ENCODE measurements at places on chromosomes 12 and 14.
A peak's percentile ranks its signal among the peaks of the same experiment; 100 is the strongest.

DNA sequence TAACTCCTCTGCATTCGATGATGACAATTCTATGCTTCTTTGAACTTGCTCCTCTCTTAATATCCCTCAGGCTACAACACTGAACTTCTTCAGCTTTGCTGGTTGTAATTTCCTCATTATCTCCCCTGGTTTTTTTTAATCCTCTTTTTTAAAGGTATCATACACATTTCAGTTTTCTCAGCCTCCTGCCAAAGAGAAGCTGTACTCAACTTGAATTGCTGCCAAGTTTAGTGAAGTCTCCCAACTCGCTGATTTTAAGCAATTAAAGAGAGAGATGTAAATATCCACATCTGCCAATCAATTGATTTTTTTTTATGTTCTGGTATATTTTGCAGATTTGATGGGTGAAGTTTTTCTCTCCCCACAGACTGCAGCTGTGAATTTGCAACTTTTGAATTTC lies 817.8 kb downstream of the GALC start:
- DNase-seq, result no peak

- no peak for DNase-seq
Measured at GRCh38 chr12:108668542-108668941, 34.8 kb upstream of the SELPLG start.

DNA sequence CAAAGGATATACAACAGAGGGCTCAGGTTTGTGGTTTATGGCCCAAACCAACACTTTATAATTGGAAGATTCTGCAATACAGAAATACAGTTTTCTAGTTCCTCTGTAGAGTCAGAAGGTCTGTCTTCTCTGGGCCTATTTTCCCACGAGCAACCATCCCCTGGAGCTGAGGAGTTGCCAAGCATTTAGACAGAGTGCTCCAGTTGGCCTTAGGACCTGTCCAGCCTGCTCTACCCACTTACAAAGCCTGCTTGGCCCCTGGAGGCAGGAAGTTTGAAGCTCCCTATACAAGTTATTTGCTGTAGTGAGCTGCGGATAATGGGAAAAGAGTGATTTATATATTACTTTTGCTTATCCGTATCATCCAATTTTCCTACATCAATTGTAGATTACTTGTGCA lies 60.8 kb upstream of the HSPB8 start:
- DNase-seq, result no peak

DNA sequence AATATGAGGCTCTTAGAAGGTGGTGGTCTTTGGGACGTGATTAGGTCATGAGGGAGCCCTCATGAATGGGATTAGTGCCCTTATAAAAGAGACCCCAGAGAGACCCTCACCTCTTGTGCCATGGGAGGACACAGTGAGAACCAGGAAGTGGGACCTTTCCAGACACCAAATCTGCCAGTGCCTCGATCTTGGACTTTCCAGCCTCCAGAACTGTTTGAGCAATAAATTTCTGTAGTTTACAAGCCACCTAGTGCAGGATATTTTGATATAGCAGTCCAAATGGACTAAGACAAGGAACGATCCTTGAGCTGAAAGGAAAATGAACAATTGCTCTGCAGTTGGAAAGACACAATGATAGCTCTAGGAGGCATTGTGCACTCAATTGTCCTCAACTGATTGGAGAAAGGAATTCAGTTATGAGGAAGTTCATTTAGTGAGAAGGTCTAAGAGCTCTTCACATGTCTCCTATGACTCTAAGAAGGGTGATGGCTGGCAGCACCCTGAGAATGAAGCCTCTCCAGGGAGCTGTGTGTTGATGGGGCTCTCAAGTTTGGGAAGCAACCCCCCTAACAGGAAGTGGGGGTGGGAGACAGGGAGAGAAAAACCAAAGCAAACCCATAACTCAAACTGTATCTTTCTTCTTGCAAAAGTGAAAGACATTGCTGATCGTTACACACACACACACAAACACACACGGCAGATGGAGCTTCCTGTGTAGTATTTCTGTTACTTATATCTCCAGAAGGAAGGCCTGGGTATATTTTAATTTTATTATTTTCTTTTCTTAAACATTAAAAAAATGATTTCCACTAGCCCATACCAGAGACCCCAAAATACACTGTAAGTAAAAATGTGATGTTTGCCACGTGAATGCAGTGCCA lies 21.0 kb downstream of the CHST11 start:
- DNase-seq, result no peak

- no peak for DNase-seq
Measured at GRCh38 chr12:104533134-104533533, 76.4 kb downstream of the CHST11 start.

- DNase-seq, result no peak
Measured at GRCh38 chr14:105199093-105199492, 18.0 kb upstream of the NUDT14 start.

GRCh38 chr12:91053951-91054715 lies 3.7 kb downstream of the KERA start:
- DNase-seq, result no peak

GRCh38 chr12:57330992-57331391 lies 80.0 kb upstream of the STAC3 start:
- DNase-seq, result no peak

DNA sequence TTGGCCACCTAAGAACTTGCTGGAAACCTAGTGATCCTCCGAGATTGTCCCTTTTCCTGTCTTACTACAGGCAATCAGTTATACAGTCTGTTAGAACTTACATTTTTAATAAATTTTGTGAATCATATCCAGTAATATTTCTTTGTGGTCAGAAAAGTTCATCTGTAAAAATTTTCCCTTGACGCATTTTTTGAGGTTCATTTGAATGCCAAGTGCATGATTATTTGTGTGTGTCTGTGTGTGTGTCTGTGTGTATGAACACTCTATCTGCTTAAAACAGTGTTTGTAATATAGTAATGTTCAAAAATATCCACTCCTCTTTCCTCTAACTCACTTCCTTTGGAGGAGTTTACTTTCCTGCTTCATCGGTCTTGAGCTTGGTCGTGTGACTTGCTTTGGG lies 468.7 kb upstream of the FLRT2 start:
- DNase-seq, result no peak

DNA sequence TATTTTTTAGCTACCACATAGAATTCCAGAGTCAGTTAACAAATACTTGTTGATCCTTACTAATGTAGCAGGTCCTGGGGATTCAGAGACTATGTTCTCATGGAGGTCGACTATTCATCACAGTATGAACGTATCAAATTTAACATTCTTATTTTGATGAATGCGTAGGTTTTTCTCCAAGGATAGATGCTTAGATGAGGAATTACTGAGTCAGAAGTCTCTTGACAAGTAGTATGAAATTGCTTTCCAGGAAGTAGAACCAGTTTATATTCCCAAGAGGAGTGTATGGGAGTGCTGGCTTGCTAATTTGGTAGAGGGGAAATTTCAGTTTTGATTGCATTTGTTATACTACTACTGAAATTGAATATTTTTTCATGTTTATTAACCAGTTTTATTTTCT lies 42.8 kb upstream of the CRADD start:
- DNase-seq, result no peak

DNA sequence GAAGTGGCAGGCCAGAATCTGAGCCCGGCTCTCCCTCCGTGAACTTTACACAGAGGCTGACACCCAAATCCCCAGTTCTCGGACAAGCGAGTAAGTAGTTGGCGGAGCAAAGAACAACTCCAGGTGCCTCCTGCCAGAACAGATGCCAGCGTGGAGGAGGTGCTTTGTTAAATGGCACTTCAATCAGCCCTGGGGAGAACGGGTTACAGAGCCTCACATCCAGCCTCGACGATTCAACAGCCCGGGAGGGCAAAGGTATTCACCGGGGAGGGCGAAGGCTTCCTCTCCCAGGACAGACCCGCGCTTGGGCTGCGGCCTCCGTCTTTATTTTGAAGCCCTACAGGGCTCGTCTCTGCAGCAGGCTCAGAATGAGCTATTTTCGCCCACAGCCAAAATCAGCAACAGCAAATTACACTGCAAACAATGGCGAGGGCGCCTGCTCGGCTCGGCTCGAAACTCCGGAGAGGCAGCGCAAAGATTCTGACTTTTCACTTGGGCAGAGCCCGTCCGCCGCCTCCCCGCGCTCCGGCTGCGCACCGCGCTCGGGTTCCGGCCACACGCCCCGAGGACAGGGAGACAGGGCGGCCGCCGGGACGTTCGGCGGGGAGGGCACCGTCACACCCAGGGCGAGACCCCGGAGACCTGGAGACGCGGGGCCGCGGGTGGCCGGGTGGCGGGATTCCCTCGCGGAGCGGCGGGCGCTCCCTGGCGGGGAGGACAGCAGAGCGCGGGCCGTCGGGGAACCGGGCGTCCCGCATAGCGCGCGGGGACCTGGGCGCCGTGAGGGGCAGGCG lies 811 bp downstream of the TMCC3 start:
- DNase-seq, result peak; percentile 61

GRCh38 chr12:4572680-4573079 lies 10.7 kb downstream of the DYRK4 start:
- DNase-seq, result no peak

DNA sequence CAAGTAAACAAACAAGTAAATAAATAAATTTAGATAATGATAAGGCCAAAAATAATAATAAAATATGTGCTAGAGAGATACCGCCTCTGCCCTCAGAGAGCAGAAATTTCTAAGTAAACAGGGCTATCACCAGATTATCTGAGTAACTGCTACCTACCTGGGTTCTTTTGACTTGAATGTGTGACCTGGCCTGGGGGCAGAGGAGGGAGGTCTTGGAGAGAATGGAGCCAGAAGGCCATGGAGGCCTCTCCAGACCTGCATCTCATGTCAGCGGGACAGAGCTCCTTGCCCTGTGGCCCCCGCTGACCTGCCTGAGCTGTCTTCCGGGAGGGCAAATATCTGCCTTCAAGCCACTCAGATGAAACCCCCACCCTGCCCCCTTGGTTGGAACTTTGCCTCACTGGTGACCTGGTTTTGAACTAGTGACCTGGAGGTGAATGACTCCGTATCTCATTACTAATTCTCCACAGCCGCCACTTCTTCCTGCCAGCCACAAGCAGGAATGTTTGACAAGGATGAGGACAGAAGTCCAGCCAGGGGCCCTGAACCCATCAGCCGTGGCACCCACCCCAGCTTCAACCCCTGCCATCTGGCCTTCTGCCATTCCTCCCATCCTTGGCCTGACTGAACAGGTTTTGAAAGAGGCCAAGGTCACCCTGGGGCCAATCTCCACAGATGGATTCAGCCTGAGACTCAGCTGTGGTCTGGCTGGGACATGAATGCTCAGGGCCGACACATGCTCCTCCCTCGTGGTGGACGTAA lies 86.8 kb upstream of the PARP11 start:
- no peak for DNase-seq

- DNase-seq, result no peak
Measured at GRCh38 chr12:4975574-4975973, 65.9 kb downstream of the KCNA1 start.

DNA sequence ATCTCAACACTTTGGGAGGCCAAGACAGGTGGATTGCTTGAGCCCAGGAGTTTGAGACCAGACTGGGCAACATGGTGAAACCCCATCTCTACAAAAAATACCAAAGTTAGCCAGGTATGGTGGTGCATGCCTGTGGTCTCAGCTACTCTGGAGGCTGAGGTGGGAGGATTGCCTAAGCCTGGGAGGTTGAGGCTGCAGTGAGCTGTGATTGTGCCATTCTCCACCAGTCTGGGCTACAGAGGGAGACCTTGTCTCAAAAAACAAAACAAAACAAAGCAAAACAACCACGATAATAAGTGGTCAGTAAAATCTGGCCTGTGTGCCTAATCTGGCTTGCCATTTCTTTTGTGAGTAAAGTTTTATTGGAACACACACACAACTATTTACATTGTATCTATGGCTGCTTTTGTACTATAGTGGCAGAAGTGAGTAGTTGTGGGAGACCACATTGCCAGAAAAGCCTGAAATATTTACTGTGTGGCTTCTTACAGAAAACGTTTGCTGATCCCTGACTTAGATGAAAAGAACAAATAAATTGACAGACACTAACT lies 19.4 kb upstream of the KLRG1 start:
- DNase-seq, result no peak

DNA sequence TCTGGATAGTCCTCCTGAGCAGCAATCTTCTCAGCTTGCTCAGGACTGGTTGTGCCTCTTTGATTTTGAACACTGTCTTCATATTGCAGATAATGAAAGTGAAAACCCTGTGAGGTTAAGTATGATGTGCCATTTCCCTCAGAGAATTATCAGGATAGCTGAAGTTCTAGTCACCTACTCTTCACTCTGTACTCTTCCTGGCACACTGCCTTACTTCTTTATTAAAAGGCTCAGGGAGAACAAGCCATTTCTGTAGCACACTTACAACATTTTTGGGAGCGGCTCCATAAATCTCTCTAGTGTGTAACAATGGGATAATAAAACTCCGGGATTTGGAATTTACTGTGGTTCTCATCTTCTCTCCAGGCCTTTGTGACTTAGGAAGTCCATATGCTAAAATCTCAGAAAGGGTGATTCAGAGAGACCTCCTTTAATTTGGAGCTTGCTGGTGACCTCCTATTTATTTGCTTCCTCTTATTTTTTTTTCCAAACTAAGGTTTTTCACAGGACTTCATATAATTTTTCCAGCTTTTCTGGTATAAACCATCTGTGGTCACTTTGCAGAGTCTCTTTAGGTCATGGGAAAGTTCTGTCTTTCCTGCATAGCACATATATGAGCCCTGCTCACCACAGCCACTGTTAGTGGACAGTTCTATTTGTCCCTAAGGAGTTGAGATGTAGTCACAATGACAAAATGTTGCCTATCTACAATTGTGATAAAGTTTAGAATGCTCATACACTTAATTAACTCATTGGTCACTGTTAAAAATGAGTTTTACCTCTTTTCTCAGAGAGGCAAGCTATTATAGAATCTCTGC lies 53.5 kb upstream of the LDHB start:
- DNase-seq, result no peak

GRCh38 chr12:122021822-122022392 lies at the start of gene BCL7A:
TSS of gene BCL7A (plus strand) at chr12:122021884. CDS start at chr12:122022092, 208 bp downstream.
- peak; percentile 79 for DNase-seq

DNA sequence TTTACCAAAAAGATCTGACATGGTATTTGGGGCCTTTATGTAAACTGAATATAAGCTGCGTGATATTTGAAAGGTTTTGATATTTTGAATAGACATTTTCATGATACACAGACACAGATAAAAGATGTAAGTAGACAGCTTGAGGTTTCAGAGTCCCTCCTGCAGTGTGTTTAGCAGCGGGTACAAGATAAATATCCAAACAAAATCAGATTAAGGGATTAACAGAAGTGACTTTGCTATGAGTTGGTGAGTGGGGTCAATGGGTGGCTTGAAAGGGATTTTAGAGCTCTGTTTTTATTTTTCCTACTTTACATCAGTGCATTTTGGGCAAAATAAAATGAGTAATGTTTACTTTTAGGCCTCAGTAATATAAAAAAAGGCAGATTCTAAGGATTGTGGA lies 84.1 kb downstream of the IGF1 start:
- DNase-seq, result no peak

DNA sequence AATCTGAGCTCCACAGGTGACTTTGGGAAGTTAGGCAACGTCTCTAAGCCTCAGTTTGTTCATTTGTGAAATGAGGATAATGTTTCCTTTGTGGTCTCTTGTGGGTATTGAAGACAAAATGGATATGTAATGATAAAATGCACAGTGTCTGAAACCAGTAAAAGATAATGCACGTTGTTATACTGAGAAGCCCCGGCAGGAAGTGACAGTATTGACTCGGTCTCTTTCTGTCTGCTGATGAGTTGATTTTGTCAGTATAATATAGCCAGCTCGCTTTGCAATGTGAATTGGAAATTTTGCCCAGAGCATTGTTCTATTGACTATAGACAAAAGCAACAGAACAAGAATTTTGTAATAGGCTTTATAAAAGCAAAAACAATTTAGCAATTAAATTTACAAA lies 49.2 kb upstream of the SLC38A1 start:
- DNase-seq, result no peak

- no peak for DNase-seq
Measured at GRCh38 chr12:129009833-129010622, 156.8 kb downstream of the GLT1D1 start.
